Cortex of kidney (tissue), 1 donor: ENCODE measurements at places on chromosomes 2 and 18.

GRCh38 chr2:26904839-26905238 is 56.9 kb downstream of the DPYSL5 start:
- DNase-seq = no peak

DNA sequence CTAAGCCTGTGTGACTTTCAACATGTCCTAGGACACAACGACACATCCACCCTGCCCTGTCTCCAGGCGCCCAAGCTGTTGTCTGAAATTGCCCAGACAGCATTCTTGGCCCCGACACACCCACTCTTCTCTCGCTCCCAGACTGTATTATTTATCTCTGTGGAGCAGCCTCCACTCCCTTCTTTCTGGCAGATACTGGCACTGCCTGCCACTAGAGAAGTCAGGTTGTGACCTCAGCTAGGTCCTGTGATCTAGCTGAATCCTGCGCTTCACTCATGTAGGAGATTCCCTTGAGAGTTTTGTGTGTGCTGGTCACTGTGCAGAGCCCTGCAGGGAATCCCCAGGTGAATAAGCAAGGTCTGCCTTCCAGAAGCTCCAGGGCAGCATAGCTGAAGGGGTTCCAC is 77.1 kb upstream of the TNP1 start:
- DNase-seq = no peak

- DNase-seq = no peak
Measured at GRCh38 chr2:234986876-234987720, 35.3 kb downstream of the SH3BP4 start.

DNA sequence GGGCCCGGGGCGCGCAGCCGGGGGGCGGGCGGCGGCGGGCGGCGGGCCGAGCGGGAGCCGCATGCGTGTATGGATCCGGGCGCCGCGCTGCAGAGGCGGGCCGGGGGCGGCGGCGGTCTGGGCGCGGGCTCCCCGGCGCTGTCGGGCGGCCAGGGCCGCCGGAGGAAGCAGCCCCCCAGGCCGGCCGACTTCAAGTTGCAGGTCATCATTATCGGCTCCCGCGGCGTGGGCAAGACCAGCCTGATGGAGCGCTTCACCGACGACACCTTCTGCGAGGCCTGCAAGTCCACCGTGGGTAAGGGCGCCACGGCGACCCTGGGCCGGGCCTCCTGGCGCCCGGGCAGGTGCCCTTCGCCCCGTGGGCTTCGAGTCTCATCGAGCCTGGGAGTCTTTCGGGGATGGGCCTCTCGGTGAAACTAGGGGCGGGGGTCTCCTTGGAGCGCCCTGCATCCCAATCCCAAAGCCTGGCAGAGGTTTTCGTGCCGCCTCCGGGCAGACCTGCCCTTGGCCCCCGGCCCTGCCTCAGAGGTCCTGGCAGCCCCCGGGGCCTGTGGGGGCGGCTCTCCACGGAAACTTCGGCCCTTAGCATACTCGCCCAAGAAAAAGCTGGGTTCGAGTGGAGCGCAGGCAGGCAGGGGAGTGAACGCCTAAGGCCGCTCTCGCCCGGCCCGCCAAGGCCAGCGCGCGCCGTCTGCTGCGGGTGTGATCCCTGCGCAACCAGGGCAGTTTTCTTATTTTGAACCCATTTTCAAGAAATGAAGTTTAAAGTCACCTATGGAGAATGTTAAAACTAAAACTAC is 622 bp downstream of the RAB12 start:
- no peak for DNase-seq

GRCh38 chr2:145593280-145593679 is 1073.4 kb upstream of the ZEB2 start:
- DNase-seq = no peak
